Lung (tissue), 17 donors: ENCODE measurements at places on chromosomes 6 and 20.

DNA sequence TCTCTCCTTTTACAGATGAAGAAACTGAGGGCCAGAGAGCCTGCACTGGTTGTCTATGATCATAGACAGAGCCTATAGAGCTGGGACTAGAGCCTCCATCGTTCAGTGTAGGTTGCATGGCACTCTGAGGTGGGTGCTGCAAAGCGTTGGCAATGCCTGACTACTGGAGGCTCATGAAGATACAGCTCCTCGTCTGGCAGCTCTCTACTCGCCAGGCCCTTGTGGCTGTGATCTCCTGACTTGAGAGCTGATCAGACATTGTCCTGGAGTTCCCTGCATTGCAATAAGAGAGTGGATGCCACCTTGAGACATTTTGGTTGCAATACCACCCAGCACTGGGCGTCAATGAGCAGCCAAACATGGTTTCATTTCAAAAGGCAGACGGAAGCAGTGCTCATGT is 270.1 kb upstream of the ARID1B start:
- no peak for DNase-seq

- peak; percentile 11 for DNase-seq
These were observed 1.7 kb downstream of the BNIP5 start for GRCh38 chr6:36334832-36335459.

GRCh38 chr6:33193619-33194018 is 1.4 kb upstream of the COL11A2 start:
- no peak for DNase-seq

DNA sequence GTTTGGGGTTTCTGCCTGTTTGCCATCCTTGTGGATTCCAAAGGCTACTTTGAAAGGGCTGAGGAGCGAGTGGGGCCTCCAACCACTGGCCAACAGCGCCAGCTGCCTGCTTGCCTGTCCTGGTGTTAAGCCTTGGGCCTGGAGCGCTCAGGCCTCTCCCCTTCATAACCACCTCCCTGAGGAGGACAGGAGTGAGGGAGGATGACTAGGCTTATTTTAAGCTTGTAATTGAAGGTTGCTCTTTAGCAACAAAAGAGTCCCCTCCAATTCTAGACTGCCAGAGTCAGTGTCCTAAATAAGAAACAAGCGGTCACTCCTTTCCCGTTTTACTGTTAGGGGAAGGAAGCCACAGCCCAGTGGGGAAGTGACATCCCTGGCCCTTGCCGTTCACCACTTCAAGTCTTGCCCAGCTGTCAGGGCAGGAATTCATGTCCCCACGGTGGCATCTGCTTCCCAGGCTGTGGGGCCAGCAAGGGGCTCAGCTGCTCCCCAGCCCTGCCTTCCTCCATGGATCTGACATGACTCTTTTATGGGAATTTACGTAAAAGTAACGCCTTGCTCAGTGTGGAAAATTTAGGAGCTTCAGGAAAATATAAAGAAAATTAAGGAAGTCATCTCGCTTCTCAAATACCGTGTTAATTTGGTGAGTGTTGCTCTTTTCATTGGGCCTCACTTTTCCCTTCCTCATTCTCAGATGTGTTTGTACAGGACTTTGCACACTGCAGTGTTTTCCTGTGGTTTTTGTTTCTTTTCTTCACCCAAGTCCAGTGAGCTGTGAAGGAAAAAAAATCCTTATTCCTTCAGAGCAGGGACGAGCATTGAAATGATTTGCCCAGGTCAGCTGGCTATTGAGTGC is 57.8 kb downstream of the SSR1 start:
- DNase-seq, result no peak

DNA sequence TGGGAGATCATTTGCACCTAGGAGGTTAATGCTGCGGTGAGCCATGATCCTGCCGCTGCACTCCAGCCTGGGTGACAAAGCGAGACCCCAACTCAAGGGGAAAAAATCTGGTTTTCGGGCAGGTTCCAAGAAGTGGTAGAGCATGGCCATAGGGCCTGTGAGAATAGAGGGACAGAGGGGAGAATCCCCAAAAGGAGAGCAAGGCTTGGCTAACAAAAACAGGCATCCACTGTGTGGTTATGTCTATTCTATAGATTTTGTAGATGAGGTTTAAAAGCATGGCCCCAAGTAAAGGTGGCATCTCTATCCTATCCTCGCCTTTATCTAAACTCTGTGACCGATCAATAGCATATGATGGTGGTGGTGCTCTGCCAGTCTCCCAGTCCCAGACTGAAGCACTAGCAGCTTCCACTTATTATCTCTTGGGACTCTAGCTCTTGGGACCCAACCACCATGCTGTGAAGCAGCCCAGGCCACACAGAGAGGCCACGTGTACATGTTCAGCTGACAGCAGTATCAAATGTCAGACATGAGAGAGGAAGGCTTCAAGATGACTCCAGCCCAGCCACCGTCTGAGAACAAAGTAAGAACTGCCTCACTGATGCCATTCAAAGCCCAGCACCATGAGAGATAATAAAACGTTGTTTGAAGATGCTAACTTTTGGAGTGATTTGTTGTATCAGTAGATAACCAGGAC is 27.7 kb downstream of the EIF2S2 start:
- no peak for DNase-seq

GRCh38 chr6:88238065-88238464 is 71.9 kb upstream of the CNR1 start:
- no peak for DNase-seq

DNA sequence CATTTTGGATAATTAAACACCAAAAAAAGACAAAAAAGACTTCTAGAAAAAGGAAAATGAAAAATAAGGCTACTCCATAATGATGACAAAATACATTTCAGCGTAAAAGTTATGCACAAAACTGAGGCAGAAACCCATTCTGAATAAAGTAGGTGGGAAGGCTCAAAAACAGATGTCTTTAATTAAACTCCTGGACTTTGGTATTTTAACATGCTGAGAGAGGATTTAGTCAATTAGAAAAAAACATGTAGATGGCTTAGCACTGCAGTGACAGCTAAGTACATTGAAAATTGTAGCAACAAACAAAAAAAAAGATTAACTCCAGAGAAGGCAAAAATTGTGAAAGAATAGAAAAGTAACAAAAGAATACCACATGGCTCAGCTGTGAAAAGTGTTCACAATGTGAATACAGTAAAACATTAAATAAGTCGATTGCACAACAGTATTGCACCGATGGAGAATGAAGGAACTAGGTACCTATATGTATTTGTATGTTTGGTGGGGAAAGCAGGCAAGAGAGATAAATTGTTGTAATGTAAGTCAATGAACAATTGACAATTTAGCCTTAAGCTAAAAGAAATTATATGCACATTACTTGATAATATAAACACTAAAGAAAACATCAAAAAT is 59.5 kb downstream of the TBC1D32 start:
- peak; percentile 2 for DNase-seq

- DNase-seq, result peak; percentile 28
These were observed 59.1 kb upstream of the NT5E start for GRCh38 chr6:85390775-85391174.

- DNase-seq, result no peak
These were observed 951.8 kb upstream of the MAP3K7 start for GRCh38 chr6:91538622-91539021.

DNA sequence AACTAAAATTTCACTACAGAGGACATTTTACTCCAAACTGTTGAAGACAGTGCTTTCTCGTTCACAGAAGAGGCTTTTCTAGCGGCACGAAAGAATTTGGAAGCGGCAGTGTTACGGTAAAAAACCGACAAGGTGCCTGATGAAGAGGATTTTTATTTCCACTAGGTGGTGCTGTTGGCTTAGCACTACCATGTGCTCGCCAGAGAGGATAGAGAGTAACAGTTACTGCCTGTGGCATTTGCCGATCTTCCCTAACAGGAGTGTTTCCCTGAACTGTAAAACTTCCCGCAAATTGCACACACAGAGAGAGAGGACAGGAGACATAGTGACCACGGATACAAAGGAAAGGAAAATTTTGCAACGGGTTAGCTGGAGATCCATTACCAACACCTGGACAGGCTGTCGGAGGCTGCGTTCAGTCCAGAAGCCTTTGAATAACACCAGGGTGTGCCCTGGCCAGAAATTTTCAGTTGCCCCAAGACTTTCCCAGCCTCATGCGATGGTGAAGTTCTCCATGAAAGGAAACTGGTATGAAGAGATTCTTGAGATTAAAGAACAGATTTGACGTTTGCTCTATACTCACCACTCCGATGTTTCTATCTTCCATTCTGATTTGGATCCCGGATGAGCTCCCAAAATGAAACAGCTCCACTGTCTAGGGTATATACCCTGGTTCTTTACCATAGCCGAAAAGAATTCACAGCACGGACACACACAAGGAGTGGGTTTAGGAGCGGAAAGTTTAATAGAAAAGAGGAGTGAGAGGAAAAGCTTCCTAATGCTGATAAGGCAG is 48.1 kb downstream of the HLA-DPB1 start:
- DNase-seq, result no peak

GRCh38 chr6:118042855-118043254 is 135.8 kb downstream of the SLC35F1 start:
- DNase-seq, result peak; percentile 6

DNA sequence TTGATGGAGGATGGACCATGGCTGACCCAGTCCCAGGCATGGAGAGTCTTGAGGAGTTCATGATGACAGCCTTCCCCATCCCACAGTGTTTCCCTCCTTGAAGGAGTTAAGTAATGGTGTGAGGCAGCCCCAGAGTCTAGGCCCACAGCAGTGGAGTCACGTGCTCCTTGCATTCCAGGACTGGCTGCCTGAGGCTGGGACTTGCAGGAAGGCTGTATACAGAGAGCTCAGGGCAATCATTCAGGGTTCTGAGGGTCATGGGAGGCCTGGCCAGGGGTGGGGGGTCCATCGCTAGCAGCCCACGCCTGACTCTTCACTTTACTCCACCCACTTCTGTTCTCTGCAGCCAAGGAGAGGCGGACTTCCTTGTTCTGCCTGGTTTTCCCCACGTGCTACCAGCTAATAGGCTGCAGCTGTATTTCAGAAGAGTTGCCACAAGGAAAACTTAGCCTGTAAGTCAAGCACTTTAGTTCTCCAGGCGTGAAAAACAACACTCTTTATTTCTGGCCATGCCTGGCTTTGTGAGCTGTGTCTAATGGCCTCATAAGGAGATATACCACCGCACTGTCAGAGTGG is 272.5 kb downstream of the DHX35 start:
- DNase-seq, result no peak

GRCh38 chr6:144295211-144295610 is 10.1 kb downstream of the UTRN start:
- DNase-seq, result no peak

DNA sequence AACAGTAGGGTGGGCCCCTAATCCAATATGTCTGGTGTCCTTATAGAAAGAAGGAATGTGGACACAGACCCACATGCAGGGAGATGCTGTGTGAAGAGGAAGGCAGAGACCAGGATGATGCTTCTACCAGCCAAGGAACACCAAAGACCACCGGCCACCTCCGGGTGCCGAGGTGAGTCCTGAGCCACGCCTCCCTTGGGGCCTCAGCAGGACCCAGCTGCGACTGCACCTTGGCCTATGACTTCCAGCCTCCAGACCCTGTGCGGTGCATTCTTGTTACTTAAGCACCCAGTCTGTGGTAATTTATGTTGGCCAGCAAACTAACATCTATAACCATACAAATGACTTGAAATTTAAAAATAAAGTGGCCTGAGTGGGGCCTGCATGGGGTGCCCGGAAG is 79.5 kb upstream of the QKI start:
- no peak for DNase-seq

DNA sequence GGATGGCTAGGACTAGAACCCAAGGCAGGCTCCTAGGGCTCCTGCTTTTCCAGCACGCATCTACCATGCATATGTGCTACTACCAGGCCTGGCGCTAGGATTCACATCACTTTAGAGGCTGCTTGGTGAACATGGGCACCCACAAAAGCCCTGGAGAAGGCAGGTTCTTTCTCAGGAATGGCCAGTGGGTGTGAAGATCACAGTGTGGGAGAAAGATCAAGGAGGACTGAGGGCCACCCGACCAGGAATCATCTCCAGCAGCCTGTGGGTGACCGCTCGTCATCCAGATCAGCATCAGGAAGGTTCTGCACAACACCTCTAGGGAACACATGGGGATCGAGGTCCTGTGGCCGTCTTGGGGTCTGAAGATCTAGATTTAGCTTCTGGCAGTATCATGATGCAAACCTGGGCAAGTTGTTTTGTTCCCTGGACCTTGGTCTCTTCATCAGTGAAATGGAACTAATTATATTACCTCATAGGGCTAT is 27.3 kb downstream of the SRSF3 start:
- no peak for DNase-seq

DNA sequence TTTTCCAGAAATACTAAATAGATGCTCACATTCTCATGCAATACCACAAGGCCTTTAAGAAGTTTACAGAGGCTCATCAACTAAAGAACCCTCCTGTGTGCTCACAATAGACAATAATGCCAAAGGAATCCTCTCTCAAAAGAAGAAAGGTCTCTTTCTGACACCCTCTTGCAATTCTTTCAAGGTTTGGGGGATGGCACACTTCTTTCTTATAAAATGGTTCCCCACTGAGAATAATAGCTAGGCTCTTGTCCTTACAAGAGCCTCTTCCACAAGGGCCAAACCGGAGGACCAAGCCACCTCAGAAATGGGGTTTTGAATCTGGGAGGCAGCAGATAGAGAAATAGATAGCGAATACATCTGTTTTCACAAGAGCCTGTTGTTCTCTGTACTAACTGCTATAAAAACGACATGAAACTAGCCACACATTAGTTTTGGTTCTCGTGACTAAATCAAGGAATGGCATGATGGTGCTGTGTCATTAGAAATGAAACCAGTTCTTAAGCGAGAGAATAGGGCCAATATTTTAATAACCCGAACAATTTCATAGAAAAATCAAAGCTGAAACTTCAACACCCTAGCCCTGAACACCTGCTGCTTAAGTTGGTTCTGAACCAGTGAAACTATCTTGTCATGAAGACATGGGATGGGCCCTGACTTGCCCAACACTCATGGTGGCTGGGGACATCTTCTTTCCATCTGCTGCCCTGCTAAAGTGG is 81.1 kb downstream of the PRDM1 start:
- no peak for DNase-seq

DNA sequence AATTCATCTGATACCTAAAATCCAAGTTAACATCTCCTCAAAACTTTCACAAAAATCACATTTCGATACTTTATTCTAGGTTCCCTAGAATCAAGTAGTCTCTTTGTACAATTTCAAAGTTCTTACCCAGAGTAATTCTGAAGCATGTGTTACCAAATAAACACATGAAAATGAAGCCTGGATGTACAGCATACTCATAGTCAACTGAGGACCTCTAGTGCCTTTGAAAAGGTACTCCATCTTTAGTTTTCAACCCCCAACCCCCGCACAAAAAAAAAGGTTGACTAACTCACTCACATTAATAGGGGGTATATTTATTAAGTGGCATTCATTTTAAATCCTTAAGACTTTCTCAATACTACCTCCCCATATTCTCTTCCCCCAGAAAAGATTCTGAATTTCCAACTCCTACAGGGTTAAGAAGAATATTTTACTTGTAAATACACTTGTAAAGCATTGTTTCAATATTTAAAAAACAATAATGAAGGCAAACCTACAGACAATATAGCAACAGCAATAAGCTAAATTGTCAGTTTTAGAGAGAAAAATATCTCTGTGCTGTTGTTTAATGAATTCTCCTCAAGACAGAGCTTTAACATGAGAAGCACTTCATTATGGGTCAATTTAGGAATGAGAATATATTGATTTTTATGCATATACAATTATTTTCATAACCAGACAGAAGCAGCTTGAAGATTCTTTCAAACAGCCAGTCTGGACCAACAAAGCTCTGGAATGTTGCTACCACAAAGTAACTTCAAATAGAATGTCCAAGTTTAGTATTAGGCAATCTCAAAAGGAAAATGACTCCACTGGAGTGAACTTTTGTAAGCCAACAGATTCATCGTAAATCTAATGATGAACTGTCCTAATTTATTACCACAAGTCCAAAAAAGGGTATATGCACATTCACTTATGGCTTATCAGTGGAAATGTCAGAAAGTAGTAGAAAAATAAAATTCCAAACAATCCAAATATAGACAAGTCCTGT is 3.3 kb downstream of the PLN start:
- peak; percentile 18 for DNase-seq
